ENCODE measurements at places on chromosomes 3 and 15.
A peak's percentile ranks its signal among the peaks of the same experiment; 100 is the strongest.

GRCh38 chr15:78508272-78508671, 895 bp downstream of the HYKK start:
- DNase-seq, result no peak

DNA sequence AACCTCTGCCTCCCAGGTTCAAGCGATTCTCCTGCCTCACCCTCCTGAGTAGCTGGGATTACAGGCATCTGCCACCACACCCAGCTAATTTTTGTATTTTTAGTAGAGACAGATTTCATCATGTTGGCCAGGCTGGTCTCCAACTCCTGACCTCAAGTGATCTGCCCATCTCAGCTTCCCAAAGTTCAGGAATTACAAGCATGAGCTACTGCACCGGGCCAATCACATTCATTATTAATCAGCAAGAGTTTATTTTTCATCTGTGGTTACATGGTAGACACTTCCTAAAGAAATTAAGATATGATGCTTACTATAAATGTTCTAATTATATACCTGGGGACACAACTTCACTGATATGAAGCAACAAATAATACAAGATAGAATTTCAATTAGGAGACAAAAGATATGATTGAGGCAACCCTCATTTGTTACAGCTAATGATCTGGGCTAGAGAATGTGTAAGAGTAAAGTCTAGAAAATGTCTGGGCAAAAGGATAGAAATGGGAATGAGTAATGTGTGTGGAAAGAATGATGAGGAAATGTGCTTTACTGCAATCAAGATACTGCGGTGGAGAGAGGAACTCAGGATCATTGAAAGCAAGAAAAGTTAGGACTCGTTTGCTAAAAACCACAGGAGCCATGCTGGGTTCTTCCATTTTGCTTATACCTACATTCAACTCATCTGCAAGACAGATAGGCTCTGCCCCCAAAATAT, 366.8 kb downstream of the ZIC1 start:
- no peak for DNase-seq

DNA sequence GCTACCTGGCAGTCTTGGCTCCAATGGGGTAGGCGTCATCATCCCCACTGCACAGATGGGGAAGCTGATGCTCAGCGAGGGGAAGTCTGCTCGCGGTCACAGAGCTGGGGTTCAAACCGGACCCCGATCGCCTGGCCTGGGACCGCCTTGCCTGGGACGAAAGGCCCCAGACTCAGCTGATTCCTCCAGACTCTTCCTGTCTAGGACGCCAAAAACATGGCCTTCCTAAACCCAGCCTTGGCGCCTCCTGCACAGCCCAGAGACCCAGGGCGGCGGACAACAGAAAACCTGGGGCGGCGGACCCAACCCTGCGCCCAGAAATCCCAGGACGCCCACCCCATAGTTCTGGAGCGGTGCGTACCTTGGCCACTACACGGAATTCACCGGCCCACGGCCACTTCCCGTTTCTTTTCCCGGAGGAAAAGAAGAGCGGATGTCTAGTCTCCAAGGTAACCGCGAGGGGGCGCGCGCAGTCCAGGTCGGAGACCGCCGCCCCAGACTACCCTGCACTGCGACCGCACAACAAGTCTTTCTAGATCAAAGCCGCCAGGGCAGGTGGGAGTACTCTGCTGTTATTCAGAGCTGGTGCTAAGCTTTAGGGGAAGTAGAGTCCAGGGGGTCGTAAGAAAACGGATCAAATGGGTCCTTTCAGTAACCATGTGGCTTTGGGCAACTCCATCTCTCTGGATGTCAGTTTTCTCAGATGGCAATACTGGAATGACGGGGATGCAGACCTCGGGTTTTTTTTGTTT, 4.9 kb upstream of the IL17RD start:
- DNase-seq, result peak; percentile 76

DNA sequence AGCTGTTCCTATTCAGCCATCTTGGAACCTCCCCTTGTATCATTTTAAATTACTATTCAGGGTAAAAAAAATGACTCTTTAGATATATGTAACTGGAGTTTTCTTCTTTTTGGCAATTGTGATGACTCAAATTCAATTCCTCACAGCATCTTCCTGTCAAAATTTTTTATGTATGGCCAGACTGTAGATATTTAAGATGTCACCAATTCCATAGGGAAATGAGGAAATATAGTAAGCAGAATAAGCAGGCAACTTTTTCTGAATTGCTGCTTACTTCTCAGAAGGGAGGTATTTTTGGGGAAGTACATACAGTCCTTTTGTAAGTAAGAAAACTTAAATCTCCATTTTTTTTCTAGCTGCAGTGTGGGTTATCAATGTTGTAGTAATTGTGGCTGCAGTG, 28.8 kb downstream of the EAF2 start:
- no peak for DNase-seq

Data from liver (tissue), 10 donors.